Stimulated activated memory B cell treated with anti-CD40 and anti-IgM and Interleukin-4, amounts not matched to agents 10 μg/mL and 1 μg/mL and 100 μg/mL, for 72 hours (primary cell): ENCODE measurements at places on chromosomes 1 and 21.

- no peak for ATAC-seq
These were observed 30.9 kb upstream of the UBE2U start for GRCh38 chr1:64172458-64172983.

- no peak for ATAC-seq
These were observed 23.2 kb downstream of the ITGB2 start for GRCh38 chr21:44897326-44898010.

DNA sequence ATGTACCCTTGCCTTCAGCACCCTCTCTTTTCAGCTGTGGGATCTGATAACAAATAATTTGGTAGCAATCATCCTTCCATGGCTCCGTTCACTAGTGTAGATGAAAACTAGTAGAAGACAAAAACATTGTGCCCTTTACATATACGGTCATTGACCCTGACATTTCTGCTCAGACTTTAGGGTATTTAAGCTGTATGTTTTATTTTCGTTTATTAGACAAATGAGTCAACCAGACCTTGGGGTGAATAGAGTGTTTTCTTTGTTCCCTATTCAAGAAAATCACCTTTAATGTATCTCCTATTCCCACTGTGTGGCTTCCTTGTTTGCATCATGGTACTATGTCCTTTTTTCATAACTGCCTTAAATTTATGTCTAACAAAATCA is 187.3 kb downstream of the VAV3 start:
- ATAC-seq, result peak; percentile 73

DNA sequence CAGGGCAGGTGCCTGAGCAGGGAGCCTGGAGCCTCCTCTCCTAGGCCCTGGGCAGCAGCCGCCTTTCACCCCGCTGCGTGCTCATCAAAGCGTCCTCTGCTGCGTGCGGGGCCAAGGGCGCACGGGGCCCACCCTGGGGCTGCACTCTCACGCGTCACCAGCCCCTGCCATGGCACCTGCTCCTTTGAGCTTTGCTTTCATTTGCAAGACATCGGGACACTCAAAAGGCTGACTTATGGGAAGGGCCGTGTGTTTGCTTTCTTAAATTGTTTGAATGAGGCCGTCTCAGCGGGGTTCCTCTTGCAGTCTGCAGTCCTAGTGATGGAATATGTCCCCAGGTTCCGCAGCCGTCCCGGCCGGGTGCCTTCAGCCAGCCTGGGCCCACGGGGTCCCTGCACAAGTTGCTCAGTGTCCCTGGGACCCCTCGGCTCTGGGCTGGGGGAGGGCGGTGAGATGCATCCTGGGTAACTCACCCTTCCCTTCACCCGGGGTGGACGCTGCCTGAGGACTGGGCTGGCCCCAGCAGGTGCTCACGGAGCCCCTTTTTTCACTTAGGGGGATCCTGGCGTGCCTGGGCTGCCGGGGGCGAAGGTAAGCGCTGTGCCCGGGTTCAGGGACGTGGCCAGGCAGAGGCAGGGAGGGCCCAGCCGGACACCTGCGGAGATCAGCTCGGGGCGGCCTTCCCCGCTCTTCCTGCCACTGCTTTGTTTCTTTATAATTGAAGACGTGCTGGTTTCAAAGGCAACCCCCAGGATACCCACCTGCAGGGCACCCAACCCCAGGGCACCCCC is 53.1 kb downstream of the SLC19A1 start:
- no peak for ATAC-seq

DNA sequence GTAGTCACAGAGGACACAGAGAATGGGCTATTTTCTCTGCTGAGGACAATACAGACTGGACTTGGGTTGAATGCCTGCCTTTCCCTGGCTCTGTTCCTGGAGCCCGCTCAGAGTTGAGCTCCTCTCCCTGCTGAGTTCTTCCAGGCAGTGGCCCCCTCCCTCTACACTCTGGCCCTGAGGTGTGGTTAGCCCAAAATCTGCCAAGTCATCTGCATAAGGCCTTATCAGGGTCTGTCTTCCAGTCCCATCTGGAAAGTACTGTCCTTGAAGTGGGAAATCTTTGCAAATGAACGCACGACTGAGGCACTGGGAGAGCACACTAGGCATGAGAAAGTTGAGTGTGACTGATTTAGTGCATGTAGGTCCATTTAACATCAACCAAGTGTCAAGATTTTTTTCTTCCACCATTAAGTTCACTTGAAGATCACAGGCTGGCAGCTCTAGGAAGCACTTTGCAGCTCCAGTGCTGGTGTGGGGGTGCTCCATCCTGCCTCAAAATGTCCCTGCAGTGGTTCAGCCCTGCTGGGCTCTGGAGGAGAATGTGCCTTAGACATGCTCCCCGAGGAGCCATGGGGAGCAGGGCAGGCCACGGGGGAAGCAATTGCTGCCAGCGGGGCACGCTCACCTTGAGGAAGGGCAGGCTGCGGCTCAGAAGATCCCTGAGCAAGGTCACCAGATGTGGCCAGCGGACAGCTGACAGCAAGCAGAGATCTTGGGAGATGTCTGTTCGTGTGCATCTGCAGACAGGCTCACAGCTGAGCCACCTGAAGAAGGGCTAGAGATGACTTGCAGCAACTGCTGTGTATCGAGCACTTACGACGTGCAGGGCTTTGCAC is 41.5 kb downstream of the IER5 start:
- no peak for ATAC-seq

- no peak for ATAC-seq
These were observed 76.8 kb upstream of the TRABD2B start for GRCh38 chr1:48073798-48074530.
